ENCODE measurements at places on chromosomes 2 and 18. TPM values are rescaled to one million over a fixed set of nuclear protein-coding genes. Genes with fewer than 3 reads are reported as not detected.

CERKL gene
- not detected for total RNA-seq

UCN gene
- total RNA-seq: 2.2 TPM

ANKRD53 gene
- 0.94 TPM for total RNA-seq

FOXD4L1 gene
- total RNA-seq: not detected

CCDC141 gene
- 153 TPM for total RNA-seq

CD8B2 gene
- total RNA-seq: not detected

ANKRD29 gene
- not detected for total RNA-seq

CTIF gene
- 1.8 TPM for total RNA-seq

NEU4 gene
- total RNA-seq: 3.8 TPM

KYNU gene
- total RNA-seq: not detected

PFN4 gene
- not detected for total RNA-seq

TGFA gene
- total RNA-seq: 0.42 TPM

SP3 gene
- 153 TPM for total RNA-seq

LTBP1 gene
- total RNA-seq: 3.7 TPM

KCNG2 gene
- not detected for total RNA-seq

MC5R gene
- not detected for total RNA-seq

SKOR2 gene
- total RNA-seq: not detected

- DNase-seq: no peak
These were observed 188.2 kb downstream of the PRKCE start for GRCh38 chr2:45839508-45840251.

- no peak for DNase-seq
These were observed 404.4 kb upstream of the SYT4 start for GRCh38 chr18:43681661-43682060.

DNA sequence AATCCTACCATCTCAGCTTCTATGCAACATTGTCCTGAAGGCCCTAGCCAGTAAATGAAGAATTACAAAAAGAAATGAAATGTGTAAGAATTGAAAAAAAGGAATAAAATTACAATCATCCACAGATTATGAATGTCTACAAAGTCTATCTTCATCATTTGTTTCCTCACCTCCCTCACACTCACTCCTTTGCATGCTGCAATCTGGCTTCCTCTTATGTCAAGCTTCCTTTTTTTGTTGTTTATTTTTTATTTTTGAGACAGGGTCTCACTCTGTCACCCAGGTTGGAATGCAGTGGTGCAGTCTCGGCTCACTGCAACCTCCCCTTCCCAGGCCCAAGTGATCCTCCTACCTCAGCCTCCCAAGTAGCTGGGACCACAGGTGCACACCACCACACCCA lies 129.0 kb downstream of the CABYR start:
- no peak for DNase-seq

GRCh38 chr2:66683064-66683463 lies 248.1 kb downstream of the MEIS1 start:
- no peak for DNase-seq

GRCh38 chr2:98872526-98872925 lies 63.5 kb downstream of the CRACDL start:
- no peak for DNase-seq

DNA sequence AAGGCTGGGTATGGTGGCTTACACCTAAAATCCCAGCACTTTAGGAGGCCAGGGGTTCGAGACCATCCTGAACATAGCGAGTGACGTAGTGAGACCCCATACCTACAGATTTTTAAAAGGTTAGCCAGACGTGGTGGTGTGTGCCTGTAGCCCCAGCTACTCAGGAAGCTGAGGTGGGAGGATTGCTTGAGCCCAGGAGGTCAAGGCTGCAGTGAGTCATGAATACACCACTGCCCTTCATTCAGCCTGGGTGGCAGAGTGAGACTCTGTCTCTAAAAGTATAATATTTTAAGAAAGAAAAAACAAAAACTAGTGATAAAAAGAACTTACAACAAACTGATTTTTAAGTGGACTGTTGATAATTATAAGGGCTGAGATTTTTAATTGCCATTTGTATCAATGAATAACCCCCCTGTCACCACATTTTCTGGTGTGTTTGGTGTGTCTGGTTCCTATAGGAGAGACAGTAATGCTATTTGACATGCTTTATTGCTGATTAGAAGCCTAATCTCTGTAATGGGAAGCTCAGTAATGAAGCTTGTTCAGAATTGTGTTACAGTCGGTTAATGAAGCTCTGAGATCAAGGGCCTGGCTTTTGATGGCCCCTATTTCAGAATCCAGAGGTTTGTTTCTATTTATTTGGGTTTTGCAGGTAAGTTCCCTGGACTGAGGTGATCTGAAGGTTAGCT lies 147.0 kb downstream of the NEDD4L start:
- DNase-seq: no peak

DNA sequence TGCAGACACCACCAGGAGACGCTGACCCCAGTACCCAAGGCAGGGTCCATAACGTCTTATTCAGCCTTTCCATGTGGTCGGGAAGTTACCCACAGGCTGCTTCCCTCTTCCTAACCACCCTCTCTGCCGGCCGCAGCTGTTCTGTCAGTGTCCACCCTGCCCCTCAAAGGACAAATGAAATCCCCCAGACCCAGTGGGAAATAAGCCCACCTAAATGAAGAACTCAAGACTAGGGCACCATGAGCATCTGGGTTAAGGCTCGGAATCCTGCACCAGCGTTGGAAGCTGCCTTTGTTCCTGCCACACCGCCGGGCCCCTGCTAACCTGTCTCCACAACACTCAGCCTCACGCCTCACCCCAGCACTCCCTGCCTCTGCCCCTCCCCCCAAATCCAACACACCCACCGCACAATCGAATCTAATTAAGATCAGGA lies 21.7 kb downstream of the BCL11A start:
- no peak for DNase-seq

GRCh38 chr2:215401896-215402379 lies 33.9 kb downstream of the FN1 start:
- no peak for DNase-seq

- no peak for DNase-seq
These were observed 124.0 kb downstream of the PKP4 start for GRCh38 chr2:158580760-158581159.

- DNase-seq: no peak
These were observed 84.4 kb upstream of the NARS1 start for GRCh38 chr18:57705832-57706595.

GRCh38 chr2:229405796-229406195 lies 134.7 kb upstream of the PID1 start:
- no peak for DNase-seq

DNA sequence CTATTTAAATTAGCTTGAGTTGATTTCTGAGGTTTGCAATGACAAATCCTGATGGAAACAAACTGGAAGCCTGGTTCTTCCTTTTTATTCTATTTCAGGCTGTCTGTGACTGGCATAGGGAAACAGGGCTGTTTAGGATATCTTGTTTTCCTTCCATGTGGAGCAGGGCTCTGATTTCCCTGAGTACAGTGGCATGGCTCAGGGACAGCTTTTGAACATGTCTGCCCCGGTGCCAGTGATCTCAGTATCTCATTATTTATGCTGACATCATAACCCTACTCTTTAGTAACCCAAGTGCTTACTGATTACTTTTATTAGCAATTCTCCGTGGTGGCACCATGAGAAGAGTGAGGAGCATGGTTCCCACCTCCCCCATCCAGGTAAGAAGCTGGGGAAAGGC lies 720.3 kb downstream of the GALR1 start:
- DNase-seq: no peak

DNA sequence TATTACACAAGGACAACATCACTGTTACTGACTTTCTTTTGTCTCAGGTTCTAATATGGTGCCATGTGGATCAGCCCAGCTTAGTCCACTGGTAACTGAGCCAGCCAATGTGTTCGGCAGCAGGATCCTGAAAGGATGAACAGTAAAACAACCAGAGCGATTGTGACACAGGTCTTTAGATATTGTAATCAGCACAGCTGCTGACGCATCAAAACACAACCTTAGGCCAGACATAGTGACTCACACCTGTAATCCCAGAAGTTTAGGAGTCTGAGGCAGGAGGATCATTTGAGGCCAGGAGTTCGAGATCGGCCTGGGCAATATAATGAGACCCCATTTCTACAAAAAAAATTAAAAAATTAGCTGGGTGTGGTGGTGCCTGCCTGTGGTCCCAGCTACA lies 183.4 kb upstream of the CDH20 start:
- DNase-seq: no peak

- no peak for DNase-seq
These were observed 1.4 kb downstream of the NEURL3 start for GRCh38 chr2:96503637-96504243.
